ENCODE measurements at places on chromosomes 11 and 22.

DNA sequence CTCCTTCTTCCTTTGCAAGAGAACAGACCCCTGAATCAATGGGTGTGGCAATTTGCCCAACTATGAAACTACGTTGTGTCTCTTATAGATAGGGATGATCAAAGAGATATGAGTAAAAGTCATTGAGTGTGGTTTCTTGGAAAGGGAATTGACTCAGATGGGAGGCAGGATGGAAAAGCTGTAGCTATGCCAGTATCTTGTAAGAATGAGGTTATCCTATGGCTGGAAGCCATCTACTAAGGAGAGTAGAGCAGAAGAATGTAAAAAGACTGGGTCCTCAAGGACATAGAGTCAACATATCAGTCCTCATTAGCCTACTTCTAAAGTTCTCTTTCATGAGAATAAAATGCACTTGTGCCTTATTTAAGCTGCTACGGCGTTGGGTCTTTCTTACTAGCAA is 78.9 kb upstream of the POU2AF2 start:
- DNase-seq, result no peak

- no peak for DNase-seq
Observed at GRCh38 chr22:26234296-26234695, 65.0 kb downstream of the SEZ6L start.

GRCh38 chr11:72378704-72379383 is 55.5 kb downstream of the CLPB start:
- no peak for DNase-seq

GRCh38 chr22:46286941-46287872 is 9.5 kb upstream of the GTSE1 start:
- DNase-seq, result no peak

GRCh38 chr11:71240061-71240690 is 12.2 kb downstream of the SHANK2 start:
- no peak for DNase-seq

DNA sequence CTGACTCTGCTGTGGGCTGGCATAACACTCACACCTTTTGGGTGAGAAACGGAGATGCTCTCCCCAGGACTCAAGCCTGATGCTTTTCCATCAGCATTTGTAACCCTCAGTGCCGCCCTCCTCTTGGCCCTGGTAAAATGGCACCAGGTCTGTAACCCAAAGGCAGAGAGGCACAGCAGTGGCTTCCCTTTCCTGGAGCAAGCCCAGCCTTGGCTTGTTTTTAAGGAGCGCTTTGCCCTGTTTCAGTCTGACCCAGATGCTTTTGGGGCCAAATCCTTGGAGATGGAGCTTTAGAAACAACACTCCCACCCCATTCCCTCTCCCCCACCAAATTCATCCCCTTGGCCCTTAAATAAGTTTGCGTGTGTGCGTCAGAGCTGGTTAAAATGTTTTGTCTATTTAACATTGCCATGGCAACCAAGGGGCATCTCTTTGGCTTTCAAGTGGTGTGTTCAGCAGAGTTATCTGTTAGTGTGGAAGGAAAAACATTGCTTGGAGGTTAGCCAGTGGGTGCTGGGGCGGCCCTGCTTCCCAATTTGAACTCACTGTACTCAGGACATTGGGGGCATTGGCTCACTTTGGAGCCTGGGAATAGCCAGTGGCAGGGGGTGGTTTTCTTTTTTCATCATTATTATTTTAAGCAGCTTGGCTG is 134.1 kb downstream of the NAV2 start:
- DNase-seq, result no peak

GRCh38 chr11:68191661-68192579 is 21.2 kb downstream of the KMT5B start:
- no peak for DNase-seq

GRCh38 chr11:28559492-28559891 is 451.3 kb downstream of the METTL15 start:
- DNase-seq, result no peak

GRCh38 chr22:39120983-39121382 is 23.9 kb downstream of the APOBEC3H start:
- no peak for DNase-seq

DNA sequence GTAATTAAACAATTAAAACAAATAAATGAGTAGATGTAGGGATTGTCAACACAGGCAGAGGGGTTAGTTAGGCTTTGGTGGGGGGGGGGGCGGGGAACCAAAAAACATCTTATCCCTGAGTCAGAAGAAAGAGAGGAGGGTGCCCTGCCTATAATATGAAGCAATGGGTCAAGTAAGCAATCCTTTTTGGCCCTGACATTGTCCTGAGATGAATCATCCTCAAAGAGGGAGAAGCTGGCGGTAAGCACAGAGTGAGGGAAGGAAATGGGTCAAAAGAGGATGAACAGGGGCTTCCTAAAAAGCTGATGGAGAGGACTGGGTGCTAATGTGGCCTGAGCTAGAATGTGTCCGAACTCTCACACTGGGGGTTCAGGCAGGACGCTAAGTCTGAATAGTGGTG is 4.7 kb downstream of the OLFML1 start:
- DNase-seq, result no peak

- no peak for DNase-seq
Observed at GRCh38 chr22:50739894-50740293, 1.9 kb downstream of the ACR start.

GRCh38 chr22:28829358-28830181 is 29.2 kb upstream of the XBP1 start:
- peak; percentile 83 for DNase-seq

GRCh38 chr11:34105957-34106504 is 602 bp downstream of the NAT10 start:
- no peak for DNase-seq

DNA sequence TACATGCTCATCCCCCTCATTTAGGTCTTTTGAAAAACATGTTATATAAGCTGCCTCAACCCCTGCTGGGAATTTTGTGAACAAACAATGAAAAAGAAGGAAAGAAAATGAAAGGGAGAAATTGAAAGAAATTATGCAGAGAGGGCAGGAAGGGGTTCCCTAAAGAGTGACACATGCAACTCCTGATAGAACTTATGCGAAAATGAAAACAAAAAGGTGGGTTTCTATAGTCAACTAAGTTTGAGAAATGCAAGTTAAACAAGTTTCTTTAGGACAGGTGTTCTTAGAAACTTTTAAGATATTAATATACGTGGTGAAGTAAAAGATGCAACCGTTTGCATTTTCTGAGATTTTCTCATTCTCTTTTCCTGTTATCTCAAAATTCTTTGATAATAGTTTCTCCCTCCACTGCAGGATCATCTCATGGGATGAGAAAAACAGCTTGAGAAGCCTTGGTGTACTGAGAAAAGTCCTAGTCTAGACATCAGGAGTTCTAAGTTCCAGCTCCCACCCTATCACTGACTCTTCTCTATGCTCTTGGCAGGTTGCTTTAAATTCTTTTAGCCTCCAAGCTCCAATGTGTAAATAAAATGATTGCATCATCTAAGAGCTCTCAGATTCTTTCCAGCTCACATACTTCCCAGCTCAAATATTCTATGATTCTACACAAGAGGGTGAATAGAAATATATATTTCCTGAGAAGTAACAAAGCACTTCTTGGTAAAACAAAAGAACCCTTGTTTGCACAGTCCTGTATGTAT is 109.2 kb downstream of the FAM76B start:
- DNase-seq, result no peak

- DNase-seq, result peak; percentile 87
Observed at GRCh38 chr11:3920148-3920852, 64.8 kb downstream of the STIM1 start.

DNA sequence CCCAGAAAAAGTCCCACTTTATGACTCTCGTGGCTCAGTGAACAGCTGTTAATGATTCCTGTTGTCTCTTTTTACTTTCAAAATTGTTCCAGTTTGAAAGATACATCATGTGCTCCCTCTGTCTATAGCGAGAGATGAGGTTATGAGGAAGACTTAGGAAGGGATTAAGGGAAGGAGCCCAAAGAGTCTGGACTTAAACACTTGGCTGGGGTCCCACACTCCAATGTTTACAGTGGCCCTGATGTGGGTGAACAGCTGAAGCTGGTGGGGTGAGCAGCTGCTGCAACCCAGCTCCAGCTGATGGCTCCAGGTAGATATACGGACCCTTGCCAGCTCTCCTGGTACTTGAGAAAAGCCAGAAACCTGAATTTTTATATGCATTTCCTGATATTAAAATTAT is 84.5 kb upstream of the PLET1 start:
- no peak for DNase-seq

GRCh38 chr11:129723146-129723760 is 92.4 kb upstream of the TMEM45B start:
- no peak for DNase-seq

DNA sequence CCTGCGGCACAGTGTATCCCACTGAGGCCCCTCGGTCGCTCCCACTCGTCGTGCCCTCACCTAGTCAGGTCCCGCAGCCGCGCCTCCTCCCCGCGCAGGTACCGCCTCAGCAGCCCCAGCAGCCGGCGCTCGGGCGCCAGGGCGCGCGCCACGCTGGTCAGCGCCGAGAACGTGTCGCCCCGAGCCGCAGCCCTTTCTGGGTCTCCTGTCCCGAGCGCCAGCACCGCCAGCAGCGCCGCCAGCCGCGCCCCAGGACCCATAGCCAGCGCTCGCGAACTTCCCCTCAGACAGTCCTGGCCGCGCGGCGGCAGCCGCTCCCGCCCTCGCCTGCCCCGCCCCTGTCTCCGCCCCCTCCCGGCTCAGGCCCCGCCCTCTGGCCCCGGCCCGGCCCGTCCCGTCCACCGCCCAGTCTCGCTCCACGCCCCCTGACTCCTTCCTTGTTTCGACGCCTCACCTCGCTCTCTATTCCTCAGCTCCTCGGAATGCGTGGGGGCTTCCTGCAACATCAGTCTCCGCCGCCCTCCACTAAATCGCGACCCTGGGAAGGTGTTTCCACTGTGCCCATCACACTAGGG is at the start of gene P4HA3:
Gene P4HA3, minus strand, starts transcription at position 289 of the 575 bp plus-strand sequence. Its CDS starts 29 bp downstream, at position 260.
- DNase-seq, result peak; percentile 62

DNA sequence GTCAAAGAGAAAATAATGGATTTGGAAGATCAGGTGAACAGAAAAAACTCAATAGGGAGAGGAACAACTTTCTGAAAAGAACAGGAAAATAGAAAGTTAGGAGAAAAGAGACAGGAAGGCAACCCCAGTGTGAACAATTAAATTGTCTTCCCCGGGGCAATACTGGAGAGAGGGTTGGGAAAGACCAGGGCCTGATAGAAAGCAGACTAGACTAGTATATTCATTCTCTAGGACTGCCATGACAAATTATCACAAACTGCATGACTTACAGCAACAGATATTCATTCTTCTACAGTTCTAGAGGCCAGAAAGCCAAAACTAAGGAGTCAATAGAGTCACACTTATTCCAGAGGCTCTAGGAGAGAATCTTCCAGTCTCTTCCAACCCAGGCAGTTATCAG is 482.8 kb downstream of the SOX6 start:
- no peak for DNase-seq

DNA sequence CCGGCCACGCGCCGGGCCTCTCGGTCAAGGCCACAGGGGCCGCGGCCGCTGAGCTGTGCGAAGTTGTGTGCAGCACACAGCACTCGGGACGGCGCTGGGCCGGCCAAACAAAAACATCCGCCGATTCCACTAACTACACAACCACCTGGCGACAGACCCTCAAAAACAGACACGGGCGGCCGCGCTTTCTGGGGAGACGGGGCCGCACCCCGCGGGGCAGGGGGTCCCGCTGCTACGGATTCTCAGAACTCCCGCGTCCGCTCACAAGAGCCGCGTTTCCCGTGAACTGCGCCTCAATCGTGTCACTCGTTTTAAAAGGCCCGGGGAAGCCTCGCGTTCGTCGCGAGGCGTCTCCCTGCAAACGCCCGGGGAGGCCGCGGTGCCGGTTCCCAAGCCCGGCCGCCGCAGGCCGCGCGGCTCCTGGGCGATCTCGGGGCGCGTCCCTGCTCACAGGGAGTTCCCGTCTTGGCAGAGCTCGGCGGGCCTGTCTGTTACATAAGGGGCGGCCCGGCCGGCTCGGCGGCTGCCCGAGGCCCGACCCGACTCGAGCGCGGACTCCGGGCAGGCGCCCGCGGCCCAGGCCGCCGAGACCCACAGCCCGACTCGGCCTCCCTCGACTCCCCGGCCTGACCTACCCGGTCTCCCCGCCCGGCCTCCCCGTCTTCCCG is 936 bp downstream of the BRD1 start:
- peak; percentile 50 for DNase-seq

GRCh38 chr11:47105974-47106373 is 70.7 kb downstream of the ARFGAP2 start:
- DNase-seq, result no peak

GRCh38 chr11:60860943-60861342 is 5.2 kb upstream of the PTGDR2 start:
- DNase-seq, result no peak

DNA sequence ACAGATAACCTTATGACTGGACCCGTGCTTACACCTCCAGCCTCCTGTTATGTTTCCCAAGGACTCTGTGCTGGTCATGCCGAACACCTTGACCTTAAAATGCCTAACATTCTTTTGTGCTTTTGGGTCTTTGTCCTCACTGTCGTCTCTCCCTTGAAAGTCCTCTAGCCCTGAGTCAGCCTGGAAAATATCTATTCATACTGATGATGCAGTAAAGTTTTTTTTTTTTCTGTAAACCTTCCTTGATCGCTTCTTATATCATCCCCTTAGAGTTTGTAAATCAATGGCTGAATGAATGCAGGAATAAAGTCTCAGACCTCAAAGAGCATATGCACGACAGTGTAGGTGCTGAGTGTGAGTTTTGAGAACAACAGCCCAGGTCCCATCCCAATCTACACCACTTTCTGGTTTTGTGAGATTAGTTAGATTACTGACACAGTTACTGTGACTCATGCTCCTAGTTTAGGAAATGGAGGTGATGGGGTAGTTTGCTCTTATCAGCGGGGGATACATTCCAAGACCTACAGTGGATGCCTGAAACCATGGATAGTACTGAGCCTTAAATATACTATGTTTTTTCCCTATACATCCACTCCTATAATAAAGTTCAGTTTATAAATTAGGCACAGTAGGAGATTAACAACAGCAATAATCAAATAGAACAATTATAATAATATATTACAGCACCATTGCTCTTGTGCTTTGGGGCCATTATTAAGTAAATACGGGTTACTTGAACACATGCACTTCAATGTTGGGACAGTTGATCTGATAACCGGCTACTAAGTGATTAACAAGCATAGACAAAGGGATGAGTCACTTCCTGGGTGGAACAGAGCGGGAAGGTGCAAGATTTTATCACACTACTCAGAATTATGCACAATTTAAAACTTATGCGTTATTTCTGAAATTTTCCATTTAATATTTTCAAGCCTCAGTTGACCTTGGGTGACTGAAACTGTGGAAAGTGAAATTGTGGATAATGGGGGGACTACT is 8.6 kb downstream of the TCN1 start:
- peak; percentile 21 for DNase-seq

All from CD4-positive, alpha-beta T cell treated with Interleukin-6 for 4 hours (primary cell).